Stimulated activated CD8-positive, alpha-beta memory T cell treated with anti-CD3 and anti-CD28 coated beads, Interleukin-2, amount 100 ng/mL, for 1 hour (primary cell): ENCODE measurements at places on chromosomes 12 and 14.

DNA sequence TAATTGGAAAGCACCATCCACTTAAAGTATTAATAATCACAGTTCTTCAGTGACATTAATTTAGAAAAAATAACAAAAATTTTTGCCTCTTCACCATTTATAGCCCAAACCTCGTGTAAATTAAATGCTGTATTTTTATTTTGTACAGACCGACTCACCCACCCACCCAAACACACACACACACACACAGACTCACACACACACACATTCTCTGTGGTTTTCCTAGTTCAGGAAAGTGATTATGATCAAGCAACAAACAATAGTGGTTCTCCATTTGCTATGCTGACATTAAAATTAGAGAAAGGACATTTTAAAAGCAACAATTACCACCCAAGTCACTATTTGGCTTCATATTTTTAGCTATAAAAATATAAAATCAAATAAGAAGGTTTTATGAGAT lies 112.5 kb upstream of the FLRT2 start:
- DNase-seq = no peak

DNA sequence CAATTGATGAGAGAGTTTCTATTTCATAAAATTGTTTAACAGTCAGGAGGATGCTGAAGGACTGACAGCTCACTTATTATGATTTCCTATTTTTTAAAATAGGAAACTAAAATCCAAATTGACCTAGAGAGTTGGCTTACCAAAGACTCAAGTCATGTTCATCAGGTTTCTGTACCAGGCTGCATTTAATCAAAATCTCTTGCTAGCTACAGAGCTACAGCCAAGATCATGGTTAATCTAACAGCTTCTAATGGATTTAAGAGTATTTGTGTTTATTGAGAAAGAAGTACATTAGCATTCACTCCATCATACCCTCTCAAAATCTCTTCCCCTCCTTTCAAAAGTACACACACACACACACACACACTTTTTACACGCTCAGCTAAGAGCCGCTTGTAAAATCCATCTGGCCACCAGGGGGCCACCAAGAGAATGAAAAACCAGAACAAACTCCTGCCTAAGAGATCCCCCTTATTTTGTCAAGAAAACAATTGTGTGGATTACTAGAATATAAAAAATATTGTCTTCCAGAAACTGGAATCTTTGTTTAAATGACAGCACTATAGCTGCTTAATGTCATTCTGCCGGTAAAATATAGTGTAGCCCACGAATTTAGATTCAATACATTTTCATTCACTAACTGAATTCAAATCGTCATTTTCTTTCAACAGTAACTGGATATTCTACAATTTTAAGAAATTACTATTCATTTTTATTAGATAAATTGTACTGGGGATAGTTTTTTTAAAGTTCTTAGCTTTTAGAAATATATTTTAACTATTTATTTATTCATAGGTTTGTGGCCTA lies 334.0 kb downstream of the BTG1 start:
- DNase-seq = peak; percentile 64

DNA sequence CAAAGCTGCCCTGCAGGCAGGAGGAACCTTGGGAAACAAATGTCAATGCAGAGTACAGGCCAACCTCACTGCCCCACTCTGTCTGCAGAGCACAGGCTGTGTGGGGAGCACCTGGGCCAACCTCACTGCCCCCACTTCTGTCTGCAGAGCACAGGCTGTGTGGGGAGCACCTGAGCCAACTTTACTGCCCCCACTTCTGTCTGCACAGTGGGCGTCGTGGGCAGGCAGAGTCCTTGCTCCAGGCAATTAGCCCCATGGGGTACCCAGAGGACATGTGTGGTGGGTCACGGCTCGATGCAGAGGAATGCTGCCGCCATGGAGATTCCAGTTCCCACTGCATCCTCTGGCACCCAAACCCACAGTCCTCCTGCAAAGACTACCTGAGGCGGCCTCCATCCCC lies 26.2 kb downstream of the BRF1 start:
- no peak for DNase-seq

DNA sequence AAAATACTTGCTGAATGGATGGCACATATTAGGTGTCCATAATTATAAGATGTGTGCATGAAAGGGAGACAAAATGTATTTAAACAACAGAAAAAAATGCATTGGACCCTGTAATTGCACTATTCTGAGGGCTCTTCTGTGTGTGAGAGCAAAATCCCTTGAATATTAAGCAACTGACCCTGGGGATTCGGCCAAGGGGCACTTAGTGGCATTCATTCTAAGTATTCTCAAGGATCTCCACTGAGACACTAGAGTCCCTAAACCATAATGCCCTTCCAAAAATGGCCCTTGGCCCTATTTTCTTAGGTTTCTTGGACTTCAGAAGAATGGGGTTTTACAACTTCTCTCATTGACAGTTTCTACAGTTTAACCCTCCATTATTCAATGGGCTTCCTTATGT lies 388.6 kb downstream of the GLT1D1 start:
- no peak for DNase-seq

DNA sequence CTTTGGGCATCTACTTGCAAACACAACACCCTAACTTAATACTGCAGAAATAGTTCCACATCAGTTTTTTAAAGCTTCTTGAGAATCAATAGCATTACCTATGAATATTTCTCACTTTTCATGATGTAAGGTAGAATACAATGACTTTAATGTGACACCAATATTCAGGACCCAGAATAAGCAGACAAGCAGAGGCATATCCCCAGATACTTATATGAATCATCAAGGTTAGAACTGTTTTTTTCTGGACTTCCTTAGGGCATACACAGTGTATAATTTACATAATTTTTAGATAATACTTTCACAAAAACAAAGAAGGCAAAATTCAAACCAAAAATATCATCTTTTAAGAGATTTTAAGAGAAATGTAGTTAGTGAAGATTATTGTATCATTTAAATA lies 885.8 kb downstream of the FSCB start:
- no peak for DNase-seq

- no peak for DNase-seq
These were observed 29.4 kb downstream of the PLEKHG7 start for GRCh38 chr12:92732216-92732615.

DNA sequence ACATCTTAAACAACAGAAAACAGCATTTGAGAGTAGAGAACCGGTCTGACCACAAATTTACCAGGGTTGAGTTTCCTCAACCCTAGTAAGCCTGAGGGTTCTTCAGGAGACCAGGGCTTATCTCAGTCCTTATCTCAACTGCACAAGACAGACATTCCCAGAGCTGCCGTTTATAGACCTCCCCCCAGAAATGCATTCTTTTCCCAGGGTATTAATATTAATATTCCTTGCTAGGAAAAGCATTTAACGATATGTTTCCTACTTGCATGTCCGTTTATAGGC lies 12.3 kb downstream of the TMEM117 start:
- DNase-seq = no peak

- DNase-seq = no peak
These were observed 441 bp downstream of the E2F7 start for GRCh38 chr12:77064896-77065360.

- DNase-seq = no peak
These were observed 214.2 kb downstream of the CACNA1C start for GRCh38 chr12:2266666-2267620.

DNA sequence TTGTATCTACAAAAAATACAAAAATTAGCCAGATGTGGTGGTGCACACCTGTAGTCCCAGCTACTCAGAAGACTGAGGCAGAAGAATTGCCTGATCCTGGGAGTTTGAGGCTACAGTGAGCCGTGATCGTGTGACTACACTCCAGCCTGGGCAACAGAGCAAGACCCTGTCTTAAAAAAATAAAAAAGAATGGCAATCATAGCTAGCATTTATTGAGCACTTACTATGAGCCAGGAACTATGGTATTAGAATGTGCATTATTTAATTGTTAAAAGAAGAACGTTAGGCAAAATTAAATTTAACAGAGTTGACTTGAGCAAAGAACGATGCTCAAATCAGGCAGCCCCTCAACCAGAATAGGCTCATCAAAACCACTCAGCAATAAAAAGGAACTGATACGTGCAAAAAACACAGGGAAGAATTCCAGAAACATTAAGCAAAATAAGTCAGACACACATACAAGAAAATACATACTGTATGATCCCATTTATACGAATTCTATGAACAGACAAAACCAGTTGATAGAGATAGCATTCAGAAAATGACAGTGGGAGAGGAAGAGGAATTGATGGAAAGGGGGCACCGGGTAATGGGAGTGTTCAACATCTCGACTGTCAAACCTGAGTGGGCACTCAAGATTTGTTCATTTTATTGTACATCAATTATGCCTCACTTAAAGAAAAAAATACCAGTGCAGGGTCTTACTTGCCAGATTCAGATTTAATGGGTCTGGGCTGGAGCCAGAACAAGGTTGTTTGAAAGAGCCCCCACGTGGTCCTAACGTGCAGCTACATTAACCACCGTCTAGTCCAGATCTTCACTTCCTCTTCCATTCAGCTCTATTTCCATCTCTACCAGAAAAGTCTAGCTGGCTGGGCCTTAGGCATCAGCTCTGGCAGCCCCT lies 8.0 kb downstream of the SCNN1A start:
- no peak for DNase-seq

- no peak for DNase-seq
These were observed 84.9 kb upstream of the ZDHHC17 start for GRCh38 chr12:76678992-76679391.

DNA sequence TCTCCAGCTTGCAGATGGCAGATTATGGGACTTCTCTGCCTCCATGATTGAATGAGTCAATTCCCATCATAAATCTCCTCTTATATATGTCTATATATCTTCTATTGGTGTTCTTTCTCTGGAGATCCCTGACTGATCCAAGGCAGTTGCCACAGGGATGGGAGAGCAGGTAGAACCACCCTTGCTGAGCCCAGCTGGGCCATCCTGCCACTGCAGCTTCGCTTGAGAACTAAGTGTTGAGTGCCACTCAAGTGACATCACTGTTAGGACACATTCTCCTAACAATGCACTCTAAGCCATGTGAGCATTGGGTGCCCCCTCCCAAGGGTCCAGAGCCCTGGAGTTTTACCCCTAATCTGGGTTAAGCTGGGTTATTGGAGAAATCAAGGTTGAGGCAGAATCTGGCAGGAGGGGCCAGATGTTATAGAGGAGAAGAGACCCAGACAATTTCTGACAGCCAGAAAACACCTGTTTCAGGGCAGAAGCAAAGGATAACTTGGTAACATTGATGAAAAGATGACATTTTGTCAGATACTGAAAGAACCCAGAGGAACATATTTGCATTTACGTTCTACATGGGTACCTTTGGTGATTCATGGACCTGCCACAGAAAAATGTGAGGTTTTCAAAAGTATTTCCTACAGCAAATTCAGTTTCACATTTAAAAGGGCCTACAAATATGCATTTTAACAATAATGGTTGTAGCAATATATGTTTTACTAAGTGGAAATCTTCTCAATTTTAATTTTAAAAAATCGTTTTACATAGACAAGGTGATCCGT lies 57.2 kb upstream of the MAX start:
- DNase-seq = no peak

DNA sequence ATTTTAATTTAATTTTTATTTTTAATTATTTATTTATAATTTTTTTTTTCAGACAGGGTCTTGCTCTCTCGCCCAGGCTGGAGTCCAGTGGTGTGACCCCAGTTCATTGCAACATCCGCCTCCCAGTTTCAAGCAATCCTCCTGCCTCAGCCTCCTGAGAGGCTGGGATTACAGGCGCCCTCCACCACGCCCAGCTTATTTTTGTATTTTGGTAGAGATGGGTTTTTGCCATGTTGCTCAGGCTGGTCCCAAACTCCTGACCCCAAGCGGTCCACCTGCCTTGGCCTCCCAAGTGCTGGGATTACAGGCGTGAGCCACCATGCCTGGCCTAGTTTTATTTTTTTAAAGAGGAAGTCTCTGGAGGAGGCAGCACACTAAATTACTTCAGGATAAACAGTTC lies 13.7 kb upstream of the PEBP1 start:
- DNase-seq = no peak

GRCh38 chr12:63152321-63152700 lies 1.3 kb upstream of the AVPR1A start:
- no peak for DNase-seq

DNA sequence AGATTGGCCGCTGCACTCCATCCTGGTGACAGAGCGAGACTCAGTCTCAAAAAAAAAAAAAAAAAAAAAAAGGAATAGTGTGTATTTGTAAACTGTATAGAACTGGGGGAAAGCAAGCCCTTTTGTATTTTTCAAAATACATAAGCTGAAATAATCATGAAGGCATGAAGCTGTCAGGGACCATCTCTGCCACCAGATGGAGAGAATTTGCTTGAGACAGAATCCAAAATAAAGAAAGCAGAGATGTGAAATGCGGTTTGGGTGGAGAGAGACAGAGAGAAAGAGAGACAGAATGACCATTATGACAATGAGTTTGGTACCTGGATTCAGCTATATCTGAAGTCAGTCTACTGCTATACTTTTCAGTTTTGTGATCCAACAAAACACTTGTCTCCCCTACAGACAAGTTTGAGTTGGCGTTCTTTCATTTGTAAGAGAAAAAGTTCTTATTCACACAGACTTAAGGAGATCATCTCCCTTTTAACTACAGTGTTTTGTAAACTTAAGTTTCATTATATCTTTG lies 155.7 kb upstream of the LRIG3 start:
- no peak for DNase-seq

- DNase-seq = no peak
These were observed 50.0 kb downstream of the PPFIBP1 start for GRCh38 chr12:27573972-27574371.

GRCh38 chr12:30700216-30700900 lies 4.7 kb upstream of the IPO8 start:
- DNase-seq = no peak

GRCh38 chr14:104267895-104268294 lies 129.5 kb downstream of the KIF26A start:
- DNase-seq = no peak

DNA sequence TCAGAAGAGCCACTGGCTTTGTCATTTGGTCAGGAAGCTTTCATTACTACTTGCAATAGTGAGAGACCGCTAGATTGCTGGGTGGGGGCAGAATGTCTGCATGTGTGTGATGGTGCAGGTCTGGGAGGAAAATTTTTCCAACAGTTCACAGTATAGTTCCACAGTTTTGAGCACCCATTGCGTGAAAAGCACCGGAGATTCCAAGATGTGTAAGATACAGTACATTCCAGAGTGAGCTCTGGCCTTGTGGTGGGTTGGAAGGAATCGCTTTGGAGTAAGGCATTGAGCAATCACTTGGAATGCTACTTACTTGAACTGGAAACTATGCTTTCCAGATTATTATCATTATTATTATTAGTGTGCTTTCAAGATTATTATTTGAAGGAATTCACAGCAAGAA lies 47.6 kb upstream of the FRMD6 start:
- no peak for DNase-seq

DNA sequence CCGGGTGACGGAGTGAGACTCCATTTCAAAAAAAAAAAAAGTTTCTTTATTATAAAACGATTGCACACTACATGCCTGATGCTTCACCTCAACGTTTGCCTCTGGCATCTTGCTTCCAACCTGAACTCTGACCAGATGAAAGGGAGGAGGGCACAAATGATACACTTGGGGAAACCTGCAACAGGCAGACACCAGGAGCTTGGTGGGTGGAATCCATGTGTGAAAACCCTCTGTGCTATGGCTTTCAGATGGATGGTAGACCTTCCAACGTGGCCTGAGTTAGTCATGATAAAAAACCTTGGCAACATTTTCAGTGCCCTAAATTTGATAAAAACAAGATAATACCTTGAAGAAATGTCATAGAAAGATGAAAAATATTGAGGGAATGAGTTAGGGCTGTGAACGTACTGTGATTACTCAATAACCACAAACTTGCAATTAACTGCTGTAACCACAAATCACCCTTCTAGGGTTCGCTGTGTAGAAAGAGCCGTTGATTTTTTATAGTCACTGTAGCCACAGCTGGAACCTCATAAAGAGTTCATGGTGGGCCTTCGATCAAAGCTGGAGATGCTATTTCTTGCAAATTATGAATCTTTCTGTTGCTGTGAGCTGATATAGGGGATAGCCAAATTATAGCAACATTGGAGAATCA lies 26.1 kb upstream of the GZMB start:
- DNase-seq = no peak
